ENCODE measurements at places on chromosomes 1 and 21.

- DNase-seq: no peak
Observed at GRCh38 chr1:78536427-78536826, 45.7 kb downstream of the PTGFR start.

DNA sequence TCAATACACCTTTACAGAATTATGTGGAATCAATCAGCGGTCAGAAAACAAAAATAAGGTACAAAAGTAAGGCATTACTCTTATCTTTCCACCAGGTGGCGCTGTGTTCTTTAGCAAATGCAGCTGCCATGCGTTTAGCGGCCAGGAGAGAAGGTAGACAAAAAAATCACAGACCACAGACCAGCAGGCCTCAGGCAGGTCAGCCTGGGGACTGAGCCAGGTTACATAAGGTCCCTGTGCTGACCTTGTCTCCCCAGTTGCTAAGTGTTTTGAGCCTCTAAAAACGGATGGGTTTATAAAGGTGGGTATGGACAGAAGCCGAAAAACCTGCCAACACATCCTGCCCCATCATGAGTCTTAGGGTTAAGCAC is 2.8 kb downstream of the RGS16 start:
- peak; percentile 65 for DNase-seq

GRCh38 chr1:247401310-247402119 is 14.5 kb upstream of the NLRP3 start:
- no peak for DNase-seq

- DNase-seq: no peak
Observed at GRCh38 chr21:36030581-36031189, 29.6 kb downstream of the SETD4 start.

GRCh38 chr1:9559673-9560072 is 20.4 kb downstream of the SLC25A33 start:
- DNase-seq: no peak

- DNase-seq: no peak
Observed at GRCh38 chr21:42429856-42430255, 26.2 kb downstream of the UBASH3A start.

DNA sequence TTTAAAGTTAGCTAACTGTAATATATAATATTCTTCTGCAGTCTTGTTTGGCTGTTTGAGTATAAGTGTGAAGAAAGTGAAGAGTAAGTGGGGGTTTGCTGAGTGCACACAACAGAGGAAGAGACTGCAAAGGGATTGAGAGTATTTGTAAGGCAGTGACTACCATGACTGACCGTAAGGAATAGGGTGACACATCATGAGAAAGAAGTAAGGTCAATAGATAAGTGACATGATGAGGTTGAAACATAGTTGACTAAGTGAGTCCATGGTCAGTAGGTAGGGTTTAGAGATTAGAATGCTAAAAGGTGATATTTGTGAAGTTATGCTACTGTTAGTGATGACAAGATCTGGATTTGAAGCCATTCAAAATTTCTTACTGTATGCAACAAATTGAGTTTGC is 27.7 kb downstream of the WARS2 start:
- DNase-seq: no peak

GRCh38 chr1:189669846-189670245 is 807.8 kb downstream of the BRINP3 start:
- DNase-seq: no peak

- no peak for DNase-seq
Observed at GRCh38 chr1:215529111-215529510, 38.0 kb upstream of the KCTD3 start.

DNA sequence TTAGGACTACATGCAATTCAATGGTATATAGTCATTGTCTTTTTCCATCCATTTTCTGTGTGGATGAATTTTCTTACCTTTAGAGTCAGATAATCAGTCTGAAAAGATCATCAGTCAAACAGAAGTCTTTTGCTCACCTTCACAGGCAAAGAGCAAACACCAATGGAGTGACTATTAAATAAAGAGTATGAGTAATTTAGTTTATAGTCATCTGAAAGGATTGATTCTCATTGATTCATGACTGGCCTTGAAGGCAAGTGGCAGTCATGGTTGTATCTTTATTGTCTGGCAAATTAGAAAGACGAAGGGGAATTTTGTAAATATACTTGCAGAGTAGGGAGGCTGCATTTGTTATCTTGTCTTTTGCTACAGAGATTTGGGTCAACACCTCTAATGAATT is 89.9 kb downstream of the EPB41 start:
- DNase-seq: no peak

DNA sequence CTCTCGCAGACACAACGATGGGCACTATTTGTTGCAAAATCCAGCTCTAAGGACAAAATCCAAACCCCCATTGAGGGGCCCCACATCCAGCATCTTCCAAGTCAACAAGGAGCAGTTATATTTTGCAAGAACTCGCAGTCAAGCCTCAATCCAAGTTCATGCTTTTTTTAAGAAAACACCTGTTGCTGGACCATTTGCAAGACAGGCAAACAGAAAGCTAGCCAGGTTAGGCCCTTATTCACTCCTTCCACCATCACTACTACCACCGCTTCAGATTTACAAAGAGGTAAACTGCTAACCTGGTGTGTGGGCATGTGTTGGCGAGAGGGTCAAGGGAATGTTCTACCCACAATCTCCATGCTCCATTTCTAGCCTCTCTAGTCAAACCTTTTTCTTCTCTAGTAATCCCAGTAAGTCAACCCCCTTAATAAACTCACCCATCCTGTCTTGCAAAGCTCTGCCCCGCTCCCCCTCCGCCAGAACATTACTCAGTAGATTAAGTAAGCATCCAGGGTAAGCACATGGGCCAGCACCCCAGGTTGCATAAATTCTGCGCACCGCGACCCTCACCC is 703 bp downstream of the ERI3 start:
- no peak for DNase-seq

DNA sequence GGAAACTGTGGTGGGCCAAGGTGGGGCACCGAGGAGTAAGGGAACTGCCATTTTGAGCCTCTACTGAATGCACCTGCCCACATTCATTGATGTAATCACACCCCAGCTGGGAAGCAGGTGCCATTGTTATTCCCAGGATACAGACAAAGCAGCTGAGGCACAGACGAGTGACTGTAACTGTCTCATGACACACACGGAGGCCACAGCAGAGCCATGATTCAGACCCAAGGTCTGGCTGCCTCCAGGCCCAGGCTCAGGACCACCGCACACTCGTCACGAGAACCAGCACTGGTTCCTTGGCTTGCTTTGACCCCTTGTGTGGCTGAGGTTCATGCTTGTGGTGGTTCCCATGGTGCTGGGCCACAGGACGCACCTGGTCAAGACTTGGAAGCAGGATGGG is 45.6 kb upstream of the CLIC4 start:
- DNase-seq: no peak

- DNase-seq: no peak
Observed at GRCh38 chr1:10680487-10680886, 116.0 kb downstream of the CASZ1 start.

DNA sequence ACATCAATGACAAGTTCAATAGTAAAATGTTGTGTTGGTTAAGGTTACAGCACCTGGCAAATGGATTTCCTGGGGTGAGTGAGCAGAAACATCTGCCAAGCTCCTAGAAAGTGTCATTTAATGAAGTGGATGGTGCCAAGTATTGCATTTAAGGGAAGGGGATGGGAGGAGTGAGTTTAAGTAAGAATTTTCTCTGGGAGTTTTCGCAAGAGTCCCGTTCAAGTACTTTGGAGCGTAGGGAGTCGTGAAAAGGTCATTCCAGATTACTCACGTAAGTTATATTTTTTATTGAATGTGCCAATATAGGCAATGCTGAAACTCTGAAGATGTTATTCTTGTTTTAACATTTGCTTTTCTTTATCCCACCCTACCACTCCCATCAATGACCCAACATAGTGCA is 117.4 kb upstream of the RAB3GAP2 start:
- DNase-seq: no peak

DNA sequence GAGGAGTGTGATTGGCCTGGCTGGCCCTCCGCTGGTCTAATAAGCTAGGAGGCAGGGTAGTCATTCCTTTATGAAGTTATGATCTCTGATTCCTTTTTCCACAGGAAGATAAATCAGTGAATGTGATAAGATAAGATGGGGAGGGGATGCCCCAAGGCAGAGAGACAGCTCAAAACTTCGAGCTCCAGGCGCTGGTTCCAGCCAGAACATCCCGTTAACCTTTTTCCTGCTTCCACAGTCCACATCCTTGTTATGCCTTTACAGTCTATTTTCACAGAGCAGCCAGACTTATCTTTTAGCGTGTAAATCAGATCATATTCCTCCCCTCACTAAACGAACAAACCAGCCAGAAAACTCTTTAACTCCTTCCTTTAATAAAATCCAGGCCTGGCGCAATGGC is 38.5 kb upstream of the BMP8B start:
- DNase-seq: no peak

GRCh38 chr1:21762022-21762404 is 20.9 kb downstream of the USP48 start:
- no peak for DNase-seq

DNA sequence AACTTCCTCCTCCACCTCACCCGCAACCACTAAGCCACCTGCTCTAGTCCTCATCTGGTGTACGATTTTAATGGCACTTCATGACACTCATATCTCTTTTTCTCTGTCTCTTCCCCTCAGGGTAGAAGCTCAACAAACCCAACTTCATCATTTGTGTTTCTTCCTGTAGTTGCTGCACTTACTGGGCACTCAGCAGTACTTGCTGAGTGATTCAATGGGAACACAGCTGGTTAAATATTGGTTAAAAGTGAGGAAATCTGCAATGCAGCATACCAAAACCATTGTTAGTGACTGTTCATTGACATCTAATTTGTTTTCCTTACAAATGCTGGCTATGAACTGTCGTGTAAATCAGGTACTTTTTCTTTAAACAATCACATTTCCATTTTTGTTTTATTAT is 541.1 kb upstream of the PRMT6 start:
- no peak for DNase-seq

GRCh38 chr1:184272175-184272866 is 114.5 kb upstream of the C1orf21 start:
- no peak for DNase-seq

GRCh38 chr1:97200595-97200994 is 479.0 kb downstream of the PTBP2 start:
- no peak for DNase-seq

- no peak for DNase-seq
Observed at GRCh38 chr1:17301767-17302166, 6.2 kb upstream of the PADI4 start.

- DNase-seq: peak; percentile 87
Observed at GRCh38 chr1:25608488-25609178, 8.0 kb upstream of the MAN1C1 start.

DNA sequence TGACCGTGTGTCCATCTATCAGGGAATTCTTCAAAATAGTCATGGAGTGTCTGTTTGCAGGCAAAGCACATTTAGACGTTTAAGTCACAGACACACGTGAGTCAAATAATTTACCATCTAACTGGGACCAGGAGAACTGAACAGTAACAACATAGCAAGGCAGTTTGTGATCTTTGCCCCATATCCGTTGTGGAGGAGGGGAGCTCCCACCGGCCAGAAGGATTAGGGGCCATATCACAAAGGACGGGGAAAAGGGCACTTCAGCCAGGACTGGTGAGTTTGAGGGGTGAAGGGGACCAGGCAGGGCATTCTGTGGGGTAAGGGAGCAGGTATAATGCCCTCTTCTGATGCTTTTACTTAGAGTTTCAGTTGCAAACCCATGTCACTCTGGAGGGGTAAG is 22.9 kb downstream of the ELAPOR1 start:
- no peak for DNase-seq

DNA sequence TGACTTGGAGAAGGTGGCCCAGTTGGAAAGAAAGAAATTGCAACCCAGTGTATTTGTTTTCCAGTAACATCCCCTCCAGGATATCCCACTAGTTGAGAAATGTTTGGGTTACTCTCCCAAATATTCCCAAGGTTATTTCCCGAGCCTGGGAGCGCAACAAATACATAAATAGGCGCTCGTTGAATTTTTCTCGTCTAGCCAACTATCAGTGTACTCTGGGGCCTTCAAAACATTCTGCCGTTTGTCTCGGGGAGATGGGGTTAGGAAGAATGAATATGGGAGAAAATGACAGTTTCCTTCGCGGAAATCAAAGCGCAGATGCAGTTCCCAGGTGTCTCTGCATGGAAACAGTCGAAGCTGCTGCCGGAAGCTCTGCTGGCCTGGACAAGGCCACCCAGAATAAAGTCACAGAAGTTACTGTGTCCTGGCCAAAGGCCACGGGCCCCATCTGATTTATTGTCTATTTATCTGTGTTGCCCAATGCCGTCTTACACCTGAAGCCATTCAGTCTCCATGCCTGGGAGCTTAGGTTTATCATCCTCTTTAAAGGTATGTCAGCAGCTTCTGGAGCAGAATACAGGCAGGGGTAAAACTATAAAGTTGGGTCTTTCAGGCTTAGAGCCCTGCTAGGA is 1.0 kb downstream of the C1orf115 start:
- no peak for DNase-seq

DNA sequence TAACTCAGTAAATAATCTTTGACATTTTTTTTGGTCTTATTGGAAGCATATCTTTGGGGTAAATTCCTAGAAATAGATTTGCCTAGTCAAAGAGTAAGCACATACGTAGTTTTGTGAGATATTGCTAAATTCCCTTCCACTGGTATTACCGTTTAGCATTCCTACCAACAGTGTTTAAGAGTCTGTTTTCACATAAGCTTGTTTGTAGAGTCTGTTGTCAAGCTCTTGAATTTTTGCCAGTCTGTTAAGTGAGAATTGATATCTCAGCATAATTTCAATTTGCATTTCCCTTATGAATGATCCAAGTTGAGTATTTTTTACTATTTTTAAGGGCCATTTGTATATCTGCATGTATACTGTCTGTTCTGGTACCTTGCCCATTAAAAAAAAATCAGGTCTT is 37.0 kb upstream of the MPC2 start:
- DNase-seq: no peak

- DNase-seq: no peak
Observed at GRCh38 chr1:51753969-51754368, 124.6 kb downstream of the NRDC start.

- DNase-seq: no peak
Observed at GRCh38 chr21:25465263-25465662, 142.0 kb downstream of the MRPL39 start.

- no peak for DNase-seq
Observed at GRCh38 chr21:32549886-32550285, 35.4 kb downstream of the TCP10L start.

GRCh38 chr21:41369105-41369919 is 7.5 kb downstream of the MX2 start:
- DNase-seq: no peak

Measured in stimulated activated CD4-positive, alpha-beta T cell treated with anti-CD3 and anti-CD28 coated beads, Interleukin-2, amount 100 ng/mL, for 48 hours (primary cell).